Activated T-cell treated with anti-CD3 and anti-CD28 coated beads for 48 hours (primary cell): ENCODE measurements at places on chromosomes 13 and 19.

GRCh38 chr13:46106839-46107371 lies 2.1 kb upstream of the CPB2 start:
- DNase-seq = no peak

GRCh38 chr19:44905437-44906160 lies at the start of gene APOE:
Gene APOE, plus strand, starts transcription at chr19:44905796. Its CDS starts 829 bp downstream, at chr19:44906625.
- no peak for DNase-seq

DNA sequence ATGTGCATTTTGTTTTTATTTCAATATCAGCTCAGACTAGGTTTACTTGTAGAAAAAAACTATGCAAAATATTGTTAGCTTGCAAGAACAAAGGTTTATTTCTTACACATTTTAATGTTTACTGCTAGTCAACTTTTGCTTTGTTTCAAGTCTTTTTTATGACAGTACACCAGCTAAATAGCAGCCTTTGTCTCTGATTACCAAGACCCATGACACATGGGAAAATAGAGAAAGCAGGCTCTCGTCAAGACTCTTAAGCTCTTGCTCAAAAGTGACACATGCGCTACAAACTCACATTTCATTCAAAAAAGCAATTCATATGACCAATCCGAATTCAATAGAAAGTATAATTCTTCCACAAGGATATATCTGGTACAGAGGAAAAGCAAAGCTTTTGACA lies 642.3 kb upstream of the SLITRK1 start:
- no peak for DNase-seq

- no peak for DNase-seq
These were observed 515 bp upstream of the ZNF324B start for GRCh38 chr19:58450856-58451357.

DNA sequence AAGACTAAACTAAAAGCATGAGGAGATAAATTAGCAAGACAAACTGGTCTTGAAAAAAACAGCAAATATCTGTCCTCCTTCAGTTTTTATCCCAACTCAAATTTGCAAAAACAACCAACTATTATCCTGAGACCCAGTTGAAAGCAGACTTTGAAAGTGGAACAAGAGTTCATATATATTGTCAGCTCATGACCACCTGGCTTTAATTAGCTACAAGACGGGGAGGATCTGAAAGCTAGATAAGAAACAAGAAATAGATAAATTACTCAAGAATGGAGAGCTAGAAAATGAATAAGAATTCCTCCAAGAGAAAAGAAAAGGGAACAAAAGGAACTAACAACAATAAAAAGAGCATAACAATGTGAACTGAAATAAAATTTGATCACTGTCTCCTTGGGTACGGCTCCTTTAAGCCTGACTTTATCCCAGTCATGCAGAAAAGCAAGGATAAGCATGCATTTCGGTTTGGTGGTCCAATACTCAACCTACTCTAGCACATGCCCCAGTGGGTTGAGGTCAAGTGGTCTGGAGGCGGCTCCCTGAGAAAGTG lies 246.9 kb downstream of the DCLK1 start:
- no peak for DNase-seq

DNA sequence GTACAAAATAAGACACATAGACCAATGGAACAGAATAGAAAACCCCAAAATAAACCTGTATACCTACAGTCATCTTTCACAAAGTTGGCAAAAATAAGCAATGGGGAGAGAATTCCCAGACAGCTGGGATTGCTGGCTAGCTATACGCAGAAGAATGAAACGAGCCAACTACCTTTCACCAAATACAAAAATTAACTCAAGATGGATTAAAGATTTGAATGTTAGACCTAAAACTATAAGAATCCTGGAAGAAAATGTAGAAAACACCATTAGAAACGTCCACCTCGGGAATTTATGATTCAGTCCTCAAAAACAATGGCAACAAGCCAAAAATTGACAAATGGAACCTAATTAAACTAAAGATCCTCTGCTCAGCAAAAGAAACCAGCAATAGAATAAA lies 408.1 kb upstream of the SLITRK1 start:
- no peak for DNase-seq

DNA sequence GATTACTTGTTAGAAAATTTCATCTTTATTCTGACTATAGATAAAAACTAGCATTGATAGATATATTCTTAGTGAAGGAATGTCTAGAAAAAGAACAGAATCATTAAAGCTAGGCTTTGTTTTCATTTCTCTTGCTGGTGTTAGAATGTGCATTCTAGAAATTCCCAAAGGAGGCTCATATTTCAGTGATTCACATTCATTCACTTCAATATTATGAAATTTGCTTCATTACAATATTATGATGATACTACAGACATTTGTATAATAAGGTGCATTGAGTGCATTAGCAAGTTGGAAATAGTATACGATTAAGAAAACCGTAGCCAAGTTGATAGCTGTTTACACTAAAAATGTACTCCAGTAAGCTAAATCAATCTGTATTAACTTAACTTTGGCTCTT lies 70.7 kb upstream of the MYCBP2 start:
- no peak for DNase-seq

DNA sequence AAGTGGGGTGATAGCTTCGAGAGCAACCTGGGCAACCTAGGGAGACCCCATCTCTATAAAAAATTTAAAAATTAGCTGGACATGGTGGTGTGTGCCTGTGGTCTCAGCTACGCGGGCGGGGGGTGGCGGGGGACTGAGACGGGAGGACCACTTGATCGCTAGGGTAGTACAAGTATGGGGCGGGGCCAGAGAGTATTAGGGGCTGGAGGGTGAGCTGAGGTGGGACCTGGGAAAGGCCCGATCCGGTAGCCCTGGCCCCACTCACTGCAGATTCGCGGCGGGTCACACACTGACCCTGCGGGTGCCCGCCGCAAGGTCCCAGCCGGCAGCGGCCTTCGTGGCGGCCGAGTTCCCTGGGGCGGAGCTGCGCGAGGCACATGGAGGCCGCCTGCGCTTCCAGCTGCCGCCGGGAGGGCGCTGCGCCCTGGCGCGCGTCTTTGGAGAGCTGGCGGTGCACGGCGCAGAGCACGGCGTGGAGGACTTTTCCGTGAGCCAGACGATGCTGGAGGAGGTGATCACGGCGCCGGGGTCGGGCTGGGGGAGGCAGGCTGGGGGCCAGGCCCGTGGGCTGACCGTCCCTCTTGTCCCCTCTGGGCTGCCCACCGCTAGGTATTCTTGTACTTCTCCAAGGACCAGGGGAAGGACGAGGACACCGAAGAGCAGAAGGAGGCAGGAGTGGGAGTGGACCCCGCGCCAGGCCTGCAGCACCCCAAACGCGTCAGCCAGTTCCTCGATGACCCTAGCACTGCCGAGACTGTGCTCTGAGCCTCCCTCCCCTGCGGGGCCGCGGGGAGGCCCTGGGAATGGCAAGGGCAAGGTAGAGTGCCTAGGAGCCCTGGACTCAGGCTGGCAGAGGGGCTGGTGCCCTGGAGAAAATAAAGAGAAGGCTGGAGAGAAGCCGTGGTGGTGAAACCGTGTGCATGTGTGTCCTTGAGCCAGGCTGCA lies 2.0 kb upstream of the ARHGAP45 start:
- peak; percentile 77 for DNase-seq

GRCh38 chr13:108084840-108085239 lies 130.5 kb downstream of the LIG4 start:
- DNase-seq = no peak

DNA sequence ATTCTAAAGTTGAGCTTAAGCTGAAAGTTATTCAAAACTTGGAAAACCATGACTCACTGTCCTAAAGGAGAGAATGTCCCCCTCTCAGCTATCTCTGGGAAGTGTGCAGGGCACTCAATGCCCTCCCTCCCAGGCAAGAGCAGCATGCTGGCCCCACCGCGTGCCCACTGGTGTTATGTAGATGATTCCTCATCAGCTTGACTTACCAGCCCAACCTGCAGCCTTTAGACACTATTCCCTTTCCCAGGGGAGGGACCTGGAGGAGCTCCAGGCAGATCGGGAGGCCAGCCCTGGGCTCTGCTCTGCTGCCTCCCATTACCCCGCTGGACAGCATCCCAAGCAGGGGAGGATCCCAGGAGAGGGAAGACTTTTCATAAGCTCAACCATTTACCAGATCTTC lies 124.6 kb downstream of the FGF14 start:
- DNase-seq = no peak

GRCh38 chr13:100125946-100126345 lies 37.1 kb downstream of the PCCA start:
- no peak for DNase-seq

- DNase-seq = no peak
These were observed 380.3 kb downstream of the MYO16 start for GRCh38 chr13:109009756-109010155.

GRCh38 chr13:100565286-100565685 lies 23.3 kb downstream of the GGACT start:
- no peak for DNase-seq

DNA sequence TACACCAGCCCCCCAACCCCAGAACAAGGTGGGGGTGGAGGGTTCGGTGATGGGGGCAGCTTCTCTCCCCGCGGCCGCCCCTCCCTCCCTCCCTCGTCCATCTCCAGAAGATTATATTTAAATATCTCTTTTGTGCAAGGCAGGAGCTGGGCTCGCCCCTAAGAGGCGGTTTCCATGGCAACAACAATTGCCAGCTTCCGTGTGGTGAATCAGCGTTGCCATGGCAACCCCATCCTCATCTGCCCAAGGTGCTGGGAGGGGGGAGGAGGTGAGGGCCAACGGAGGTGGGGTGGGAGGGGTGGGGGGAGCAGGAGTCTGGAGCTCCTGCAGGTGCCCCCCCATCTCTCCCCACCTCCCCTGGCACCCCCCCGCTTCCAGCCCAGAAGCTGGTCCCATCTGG lies 46.4 kb downstream of the CELF5 start:
- DNase-seq = peak; percentile 36

DNA sequence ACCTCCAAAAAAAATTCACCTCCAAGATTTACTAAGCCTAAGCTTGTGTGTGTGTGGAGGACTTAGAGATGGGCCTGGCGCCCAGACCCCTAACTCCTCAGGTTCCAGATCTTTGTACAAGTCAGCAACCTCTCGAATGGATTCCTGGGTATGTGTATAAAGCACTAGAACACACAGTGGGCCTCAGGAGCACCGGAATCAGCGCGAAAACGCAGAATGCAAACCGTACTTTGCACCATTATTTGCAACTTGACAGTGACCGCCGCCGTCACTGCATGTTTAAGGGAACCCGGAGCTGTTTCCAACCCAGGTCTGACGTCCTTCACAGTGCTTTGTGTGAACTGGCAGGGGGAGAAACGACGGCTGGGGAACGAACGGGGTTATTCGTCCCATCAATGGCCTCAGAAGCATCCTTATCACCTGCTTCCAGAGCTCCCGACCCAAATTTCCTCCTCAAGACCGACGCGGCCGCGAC lies 688 bp downstream of the ZNF606 start:
- DNase-seq = peak; percentile 6

GRCh38 chr19:36046443-36047050 lies 7.5 kb downstream of the THAP8 start:
- no peak for DNase-seq

DNA sequence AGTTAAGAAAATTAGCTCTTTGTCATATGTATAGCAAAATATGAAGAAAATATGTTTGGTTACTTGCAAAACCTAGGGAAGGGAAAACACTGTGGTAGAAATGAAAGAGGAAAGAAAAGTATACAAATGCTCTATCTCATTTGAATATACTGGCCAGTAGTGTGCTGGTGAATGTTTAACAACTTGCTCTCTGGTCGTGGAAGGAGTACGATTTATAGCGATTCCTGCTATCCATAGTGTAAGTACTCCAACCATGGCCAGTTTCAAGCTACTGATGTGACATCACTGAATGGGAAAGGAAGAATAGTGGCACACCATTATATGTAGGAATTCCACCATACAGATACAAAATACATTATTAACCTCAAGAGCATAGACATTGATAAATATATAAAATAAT lies 9.3 kb downstream of the BORA start:
- no peak for DNase-seq

- no peak for DNase-seq
These were observed 47.7 kb upstream of the ATP12A start for GRCh38 chr13:24632382-24633121.

- no peak for DNase-seq
These were observed 204.5 kb upstream of the SLITRK1 start for GRCh38 chr13:84086847-84087162.

DNA sequence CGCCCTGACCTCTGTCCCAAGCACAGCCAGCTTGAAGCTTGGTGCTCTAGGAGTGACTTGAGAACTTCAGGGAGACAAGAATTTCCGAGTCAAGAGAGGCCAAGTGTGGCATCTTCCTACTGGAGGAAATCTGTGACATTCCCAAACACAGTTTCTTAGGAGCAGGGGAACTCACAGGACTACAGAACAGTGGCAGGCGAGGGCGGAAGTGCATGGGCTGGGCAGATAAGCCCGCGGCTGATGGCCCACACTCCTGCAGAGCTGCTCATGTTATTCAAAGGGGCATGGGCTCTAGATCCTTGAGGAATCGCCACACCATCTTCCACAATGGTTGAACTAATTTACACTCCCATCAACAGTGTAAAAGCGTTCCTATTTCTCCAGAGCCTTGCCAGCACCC lies 168.8 kb downstream of the KATNAL1 start:
- no peak for DNase-seq

DNA sequence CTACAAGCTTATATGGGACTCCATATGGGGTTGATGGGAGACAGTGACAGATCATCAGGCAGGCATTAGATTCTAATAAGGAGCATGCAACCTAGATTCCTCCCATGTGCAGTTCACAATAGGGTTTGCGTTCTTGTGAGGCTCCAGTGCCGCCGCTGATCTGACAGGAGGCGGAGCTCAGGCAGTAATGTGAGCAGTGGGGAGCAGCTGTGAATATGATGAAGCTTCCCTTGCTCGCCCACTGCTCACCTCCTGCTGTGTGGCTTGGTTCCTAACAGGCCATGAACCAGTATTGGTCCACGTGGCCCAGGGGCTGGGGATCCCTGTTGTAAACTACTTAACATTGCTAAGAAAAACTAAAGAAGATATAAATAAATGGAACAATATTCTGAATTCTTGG lies 378.4 kb downstream of the KCNRG start:
- no peak for DNase-seq

- peak; percentile 95 for DNase-seq
These were observed 4.1 kb upstream of the EML2 start for GRCh38 chr19:45643024-45643926.

DNA sequence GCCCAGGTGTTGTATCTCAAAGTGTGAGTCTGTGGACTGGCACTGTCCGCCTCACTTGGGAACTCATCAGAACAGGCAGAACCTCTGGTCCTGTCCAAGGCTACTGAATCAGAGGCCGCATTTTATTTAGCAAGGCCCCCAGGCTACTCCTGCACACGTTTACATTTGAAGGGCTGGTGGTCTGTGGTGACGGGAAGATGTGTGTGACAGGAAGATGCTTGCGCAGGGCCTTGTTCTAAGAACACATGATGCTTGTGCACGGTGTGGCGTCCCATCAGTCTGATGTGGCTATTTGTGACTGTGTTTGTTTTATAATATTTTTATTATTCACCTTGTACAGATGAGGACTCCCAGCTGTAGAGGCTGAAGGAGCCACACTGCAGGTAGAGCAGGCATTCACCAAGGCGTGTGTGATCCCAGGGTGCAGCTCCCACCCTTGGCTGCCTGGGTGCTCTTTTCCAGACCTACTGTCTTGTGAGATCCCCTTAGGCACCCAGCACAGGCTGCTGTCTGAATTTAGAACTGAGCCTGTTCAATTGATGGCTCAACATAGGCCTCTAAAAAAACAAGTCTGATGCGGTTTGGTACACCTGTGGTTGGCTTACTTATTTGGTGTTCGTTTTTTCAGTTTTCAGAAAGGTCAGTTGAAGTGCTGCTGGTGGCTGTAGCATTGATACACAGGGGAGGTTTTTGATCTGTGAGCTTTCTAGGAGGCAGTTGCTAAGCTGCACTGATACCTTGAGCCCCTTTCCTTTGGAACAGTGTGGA lies 3.1 kb downstream of the SLC25A15 start:
- no peak for DNase-seq
